Activated naive CD4-positive, alpha-beta T cell treated with anti-CD3 and anti-CD28 coated beads, Interleukin-2, amount 50 U/mL, for 16 hours (primary cell): ENCODE measurements at places on chromosomes 16 and 17.

GRCh38 chr17:45077643-45078042 is 16.5 kb downstream of the NMT1 start:
- DNase-seq, result no peak

GRCh38 chr16:70796301-70796700 is 4.7 kb downstream of the VAC14 start:
- DNase-seq, result no peak

DNA sequence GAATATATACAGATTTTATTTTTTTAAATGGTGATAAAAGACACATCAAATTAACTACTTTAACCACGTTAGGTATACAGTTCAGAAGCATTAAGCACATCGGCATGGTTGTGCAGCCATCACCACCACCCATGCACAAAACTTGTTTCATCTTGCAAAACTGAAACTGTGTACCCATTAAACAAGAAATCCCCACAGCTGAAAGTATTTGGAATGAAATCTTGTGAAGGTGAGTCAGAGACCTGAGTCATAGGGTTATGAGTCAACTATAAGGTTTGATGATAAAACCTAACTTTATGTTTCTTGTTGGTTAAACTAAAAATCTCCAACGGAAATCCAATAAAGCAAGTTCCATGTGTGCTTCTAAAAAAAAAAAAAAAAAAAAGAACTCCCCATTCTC is 561.6 kb upstream of the PSMD7 start:
- DNase-seq, result no peak

- no peak for DNase-seq
Observed at GRCh38 chr16:74485916-74486315, 64.6 kb upstream of the CLEC18B start.

GRCh38 chr16:4381072-4381934 is 9.7 kb downstream of the VASN start:
- no peak for DNase-seq

DNA sequence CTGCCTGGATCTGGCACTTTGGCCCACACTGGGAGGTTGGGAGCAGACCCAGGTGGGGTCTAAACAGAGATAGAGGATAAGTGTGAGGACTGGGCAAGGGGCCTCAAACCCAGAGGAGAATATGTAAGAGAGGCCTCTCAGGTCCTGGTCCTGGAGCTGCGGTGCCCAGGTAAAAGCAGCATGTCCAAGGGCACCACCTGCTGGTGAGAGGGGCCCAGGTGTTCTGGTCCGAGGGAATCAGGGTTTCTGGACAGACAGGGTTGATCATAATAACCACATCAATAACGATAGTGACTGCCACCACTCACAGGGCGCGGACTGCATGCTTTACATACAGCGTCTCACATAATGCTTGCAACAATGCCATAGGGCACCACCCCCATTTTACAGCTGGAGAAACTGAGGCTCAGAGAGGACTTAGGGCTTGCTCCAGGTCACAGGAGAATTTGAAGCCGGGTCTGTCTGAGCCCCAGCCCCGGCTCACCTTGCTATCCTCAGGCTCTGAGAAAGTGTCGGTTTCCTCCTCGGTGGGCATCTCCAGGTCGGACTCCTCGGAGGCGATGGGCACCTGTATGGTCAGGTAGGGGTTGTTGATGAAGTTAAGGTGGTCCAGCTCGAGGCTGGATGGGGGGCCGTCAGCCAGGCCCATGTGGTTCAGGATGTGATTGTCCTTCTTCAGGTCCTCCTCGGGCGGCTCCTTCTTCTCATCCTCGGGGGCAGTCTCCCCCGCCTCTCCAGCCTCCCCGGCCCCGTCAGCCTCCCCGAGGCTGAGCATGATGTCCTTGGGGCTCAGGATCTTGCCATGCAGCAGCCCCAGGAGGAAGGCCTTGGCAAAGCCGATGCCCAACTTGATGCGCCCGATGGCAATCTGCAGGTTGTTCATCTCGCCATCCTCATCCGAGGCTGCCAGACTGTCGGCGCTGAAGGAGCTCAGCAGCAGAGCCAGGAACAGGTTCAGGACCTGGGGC is 19.1 kb upstream of the CD79B start:
- no peak for DNase-seq

DNA sequence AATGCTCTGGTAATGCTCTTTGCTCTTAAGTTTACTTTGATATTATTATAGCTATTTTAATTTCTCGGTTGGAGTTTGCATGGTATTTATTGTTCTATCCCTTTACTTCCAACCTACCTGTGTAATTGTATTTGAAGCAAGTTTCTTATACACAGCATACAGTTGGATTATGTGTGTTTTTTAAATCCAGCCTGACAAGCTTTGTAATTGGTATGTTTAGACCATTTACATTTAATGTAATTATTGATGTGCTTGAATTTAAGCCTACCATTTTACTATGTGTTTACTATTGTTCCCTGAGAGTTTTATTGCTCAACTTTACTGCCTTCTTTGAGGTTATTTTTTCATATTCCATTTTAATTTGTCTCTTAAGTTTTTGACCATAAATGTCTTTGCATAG is 35.7 kb downstream of the ACSF3 start:
- DNase-seq, result no peak

DNA sequence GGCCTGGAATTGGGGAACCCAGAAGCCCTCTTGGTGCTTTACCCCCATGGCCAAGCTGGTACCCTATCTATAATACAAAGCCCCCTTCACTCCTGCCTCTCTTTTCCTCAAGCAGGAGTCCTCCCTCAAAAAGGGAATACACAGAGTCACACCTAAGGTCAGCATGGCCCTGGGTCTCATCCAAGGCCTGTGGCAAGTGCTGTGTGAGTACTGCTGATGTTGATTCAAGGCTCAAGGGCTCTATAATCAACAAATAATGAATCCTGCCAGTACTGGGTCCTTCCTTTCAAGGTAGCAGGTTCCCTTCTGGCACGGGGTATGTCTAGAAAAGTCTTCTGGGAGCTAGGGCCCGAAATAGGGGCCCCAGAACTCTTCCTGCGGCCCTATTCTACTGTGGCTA is 187.3 kb downstream of the CYB561 start:
- no peak for DNase-seq

- no peak for DNase-seq
Observed at GRCh38 chr17:33639103-33639880, 346.2 kb upstream of the ASIC2 start.

DNA sequence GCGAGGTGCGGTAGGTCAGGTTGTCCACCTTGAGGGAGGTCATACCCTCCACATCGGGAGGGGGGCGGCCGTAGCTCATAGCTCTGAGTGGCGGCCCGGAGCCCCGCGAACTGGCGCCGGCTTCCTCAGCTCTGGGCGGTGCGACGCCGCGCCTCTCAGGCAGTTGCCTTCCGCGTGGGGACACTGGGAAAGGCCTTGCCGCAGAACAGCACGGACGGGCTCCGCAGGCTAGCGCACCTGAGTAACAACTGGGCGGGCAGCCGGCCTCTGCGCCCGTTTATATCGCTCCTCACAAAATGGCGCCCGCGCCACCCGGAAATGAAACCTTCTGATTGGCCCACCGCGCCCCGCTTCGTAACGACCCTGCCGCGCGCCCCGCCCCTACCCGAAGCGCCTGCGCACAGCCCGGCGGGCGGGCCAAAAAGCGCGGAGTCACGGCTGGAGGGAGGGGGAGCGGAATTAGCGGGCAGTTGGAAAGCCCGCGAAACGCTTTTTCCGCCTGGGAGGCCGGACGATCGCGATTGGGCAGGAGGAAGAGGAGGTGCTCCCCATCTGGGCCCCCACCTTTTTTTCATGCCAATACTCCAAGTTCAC is at the start of gene SRSF2:
Gene SRSF2 (minus strand): TSS at position 250 of the 594 bp plus-strand sequence. CDS start 171 bp downstream, at position 79.
- DNase-seq, result peak; percentile 98
